ENCODE measurements at places on chromosomes 16 and 17.
A peak's percentile ranks its signal among the peaks of the same experiment; 100 is the strongest.

- no peak for DNase-seq
Observed at GRCh38 chr17:51682115-51682514, 421.8 kb downstream of the UTP18 start.

GRCh38 chr16:69483611-69484010 is 59.2 kb downstream of the CYB5B start:
- DNase-seq: no peak

- peak; percentile 49 for DNase-seq
Observed at GRCh38 chr16:29114574-29114973, 129.7 kb downstream of the LAT start.

- DNase-seq: no peak
Observed at GRCh38 chr16:13231365-13231764, 330.0 kb downstream of the SHISA9 start.

DNA sequence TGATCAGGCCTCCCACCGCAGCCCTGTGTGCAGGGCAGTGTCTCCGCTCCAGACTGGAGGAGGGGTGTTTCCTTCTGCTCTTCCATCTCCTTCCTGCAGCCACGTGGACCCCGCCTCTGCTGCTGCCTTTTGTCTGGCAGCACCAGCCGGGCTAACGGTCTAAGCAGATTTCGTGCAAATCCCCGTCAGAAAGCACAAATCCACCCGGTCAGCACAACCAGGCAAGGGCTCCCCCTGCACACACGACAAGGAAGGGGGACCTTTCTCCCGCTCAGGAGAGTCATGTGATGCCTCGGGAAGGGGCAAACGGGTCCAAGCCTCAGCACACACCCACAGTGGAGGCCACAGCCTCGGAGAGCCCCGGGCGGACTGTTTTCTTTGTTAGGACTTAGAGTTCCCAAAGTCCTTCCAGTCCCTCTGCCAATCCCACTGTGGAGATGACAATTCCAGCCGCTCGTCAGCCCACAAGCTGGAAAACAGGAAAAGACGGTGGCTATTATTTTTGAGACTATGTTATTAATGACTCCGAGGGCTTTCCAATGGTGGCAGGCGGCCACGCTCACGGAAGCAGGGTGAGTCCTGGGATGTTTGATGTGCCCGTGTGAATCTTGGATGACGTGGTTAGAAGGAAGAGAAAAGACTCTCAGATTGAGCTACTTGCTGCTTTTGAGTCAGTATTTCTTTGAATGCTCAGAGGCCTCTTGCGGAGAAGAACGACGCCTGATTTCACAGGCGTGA is 22.5 kb upstream of the MEAK7 start:
- DNase-seq: no peak

DNA sequence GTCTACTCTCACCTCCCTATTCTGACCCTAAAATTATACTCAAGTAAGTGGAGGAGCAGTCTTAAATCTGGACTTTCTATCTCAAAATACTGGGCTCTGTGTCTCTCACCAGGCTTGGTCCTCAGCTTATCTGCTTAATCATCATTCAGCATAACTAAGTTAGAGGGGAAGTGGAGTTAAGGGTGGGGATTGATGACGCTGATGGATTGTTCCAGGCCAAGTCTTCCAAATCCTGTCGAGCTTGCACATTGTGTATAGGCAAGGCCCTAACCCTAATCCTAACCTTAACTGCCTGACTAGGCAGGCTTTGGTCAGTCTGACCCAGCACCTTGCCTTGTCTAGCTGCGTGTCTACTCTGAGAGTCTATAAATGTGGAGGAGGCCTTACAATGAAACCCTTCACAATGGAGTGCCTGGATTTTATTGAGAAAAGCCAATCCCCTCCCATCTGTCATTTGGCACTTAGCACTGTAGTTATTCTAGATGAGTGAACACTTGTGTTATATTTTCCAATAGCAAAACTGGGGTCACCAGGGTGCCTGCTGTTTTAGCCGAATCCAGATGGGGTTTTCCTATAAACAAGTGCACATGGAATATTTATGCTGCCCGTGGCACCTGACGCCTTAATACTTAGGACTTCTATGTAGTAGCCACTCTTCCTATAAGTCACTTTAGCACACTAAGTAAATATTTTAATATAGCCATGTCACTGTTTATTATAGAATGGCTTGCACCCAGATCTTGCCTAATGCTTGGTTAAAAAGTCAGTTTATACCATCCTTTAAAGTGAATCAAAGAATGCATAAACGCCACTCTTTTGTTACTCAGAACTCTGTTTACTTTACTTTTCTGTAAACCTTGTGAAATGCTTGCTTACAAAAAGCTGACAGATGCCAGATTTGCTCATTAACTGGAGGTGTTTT is 193.2 kb upstream of the MYOCD start:
- no peak for DNase-seq

GRCh38 chr17:57965521-57966160 is 10.4 kb upstream of the CUEDC1 start:
- no peak for DNase-seq

- no peak for DNase-seq
Observed at GRCh38 chr16:1332618-1333148, 762 bp upstream of the BAIAP3 start.

DNA sequence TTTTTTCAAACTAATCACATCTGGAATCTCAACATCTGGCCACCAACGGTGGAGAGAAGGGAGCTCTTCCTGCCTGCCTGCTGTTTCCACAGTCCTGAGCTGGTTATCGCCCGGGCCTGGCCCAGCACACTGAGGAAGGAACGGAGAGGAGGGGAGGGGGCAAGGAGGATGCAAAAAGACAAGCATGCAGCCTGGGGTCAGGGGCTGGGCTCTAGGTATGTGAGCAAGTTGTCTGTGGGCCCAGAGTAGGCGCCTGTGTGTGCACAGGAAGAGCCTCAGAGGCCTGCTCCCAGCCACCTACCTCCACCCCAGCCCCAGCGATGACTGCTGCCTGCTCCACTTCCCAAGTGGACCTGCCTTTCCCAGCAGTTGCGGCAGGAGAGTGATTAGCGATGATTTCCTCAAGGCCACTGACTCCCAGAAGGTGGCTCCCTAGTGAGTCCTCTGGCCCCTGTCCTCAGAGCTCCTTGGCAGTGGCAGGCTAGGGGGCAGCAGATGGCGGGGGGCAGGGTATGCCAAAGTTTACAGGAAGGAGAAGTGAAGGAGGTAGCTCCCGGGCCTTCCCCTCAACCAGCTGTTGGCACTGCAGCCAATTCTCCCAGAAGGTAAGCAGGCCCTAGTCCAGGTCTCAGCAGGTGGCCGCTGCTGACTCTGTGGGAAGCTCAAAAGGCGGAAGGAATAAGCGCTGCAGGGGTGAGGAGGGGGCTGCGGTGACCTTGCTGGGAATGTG is 27.0 kb upstream of the RASD1 start:
- peak; percentile 37 for DNase-seq

DNA sequence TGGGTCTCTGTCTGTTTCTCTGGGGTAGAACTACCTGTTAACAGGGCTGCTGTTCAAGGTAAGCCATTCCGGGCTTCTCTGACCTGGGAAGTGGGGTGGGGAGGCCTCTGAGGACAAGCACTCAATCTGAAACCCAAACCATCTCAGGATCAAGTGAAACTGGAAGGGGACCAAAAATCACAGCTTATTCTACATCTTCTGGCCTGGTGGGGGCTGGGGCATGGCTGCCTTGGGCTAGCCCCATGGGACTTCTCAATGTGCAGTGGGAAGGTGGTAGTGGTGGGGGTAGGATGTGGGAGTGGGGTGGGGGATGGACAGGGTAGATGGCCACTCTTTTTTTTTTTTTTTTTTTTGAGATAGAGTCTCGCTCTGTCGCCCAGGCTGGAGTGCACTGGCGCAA is 5.5 kb downstream of the FLOT2 start:
- no peak for DNase-seq

DNA sequence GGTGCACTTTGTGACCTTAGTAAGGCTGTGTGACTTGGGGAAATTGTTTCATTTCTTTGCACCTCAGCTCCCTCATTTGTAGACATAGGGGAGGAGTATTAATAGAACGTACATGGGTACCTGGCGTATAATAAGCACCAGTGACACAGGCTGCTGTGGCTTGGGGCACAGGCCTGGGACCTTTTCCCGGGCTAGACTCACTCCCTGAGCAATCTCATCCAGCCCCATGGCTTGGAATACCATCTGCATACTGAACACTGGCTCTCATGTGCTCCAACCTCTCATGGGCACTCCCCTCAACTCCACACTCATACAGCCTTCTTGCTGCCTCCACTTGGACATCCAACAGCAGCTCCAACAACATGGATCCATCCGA is 41.0 kb upstream of the MRPS23 start:
- DNase-seq: no peak

GRCh38 chr17:77802811-77803220 is 155.7 kb upstream of the TNRC6C start:
- DNase-seq: no peak

GRCh38 chr16:15954814-15955151 is 5.4 kb downstream of the ABCC1 start:
- no peak for DNase-seq

DNA sequence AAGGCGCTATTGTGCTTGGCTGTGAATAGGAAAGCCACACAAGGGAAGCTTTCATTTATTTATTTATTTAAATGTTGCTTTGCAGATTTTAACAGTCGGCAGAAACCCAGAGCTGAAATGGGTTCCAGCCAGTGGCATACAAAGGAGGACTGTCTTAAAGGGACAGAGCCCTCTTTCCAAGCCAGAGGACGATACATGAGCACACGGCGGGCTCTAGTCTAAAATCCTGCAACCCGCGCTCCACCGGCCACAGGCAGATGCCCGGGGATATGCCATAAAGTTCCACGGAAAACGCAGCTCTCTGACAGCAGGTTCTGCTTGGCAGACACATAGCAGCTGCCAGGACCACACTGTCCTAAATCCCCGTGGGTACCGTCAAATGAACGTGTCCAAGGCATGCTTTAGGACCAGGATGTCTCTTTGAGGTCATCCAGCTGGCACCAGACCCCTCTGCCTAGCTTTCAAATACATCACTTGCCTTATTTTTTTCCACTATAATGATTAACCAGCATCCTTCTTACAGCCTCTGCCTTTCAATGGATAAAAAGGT is 64.6 kb downstream of the CYTH1 start:
- DNase-seq: no peak

GRCh38 chr16:75402821-75403475 is 30.4 kb downstream of the CFDP1 start:
- DNase-seq: no peak

DNA sequence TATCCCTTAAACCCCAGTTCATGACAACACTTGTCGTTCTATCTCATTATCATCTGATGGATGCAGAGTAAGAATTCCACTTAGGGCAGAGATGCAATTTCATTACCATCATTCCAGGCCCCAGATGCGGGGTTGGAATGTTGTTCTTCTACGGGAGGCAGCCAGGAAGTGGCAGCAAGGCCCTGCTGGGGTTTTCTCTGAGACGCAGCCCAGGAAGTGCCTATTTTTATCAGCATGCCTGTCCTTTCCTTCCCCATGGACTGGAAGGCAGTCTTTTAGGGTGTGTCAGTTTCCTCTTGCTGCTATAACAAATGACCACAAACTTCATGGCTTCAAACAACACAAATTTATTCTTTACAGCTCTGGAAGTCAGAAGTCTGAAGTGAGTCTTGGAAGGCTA is 246.6 kb upstream of the DYNLRB2 start:
- no peak for DNase-seq
